ENCODE measurements at places on chromosomes 5 and 9. TPM values are rescaled to one million over a fixed set of nuclear protein-coding genes. Genes with fewer than 3 reads are reported as not detected.
A peak's percentile ranks its signal among the peaks of the same experiment; 100 is the strongest.

The AGXT2 gene
- total RNA-seq: not detected

DNA sequence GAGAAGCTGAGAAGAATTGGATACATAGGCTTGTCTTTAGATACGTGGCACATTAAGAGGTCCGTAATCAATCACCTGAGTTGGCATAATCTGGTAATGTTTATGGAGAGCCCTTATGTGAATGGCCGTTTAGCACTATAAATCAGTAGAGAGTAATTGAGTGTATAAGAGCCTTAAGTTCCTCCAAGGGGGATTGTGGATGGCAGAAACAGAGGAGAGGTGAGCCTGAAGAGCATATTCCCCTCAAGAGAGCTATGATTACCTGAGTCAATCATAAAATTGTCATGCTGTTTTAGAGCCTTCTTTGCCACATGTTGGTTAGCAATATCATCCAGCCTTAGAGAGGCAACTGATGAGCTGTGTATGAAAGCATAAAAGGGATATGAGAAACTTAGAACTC is 58.8 kb downstream of the FOCAD start:
- peaks cover 5% of the 10 kb centered on the region for H3K36me3 ChIP-seq
- peaks cover 5% of the 10 kb centered on the region for H3K4me1 ChIP-seq
- H3K4me3 ChIP-seq: no peak overlapping the region
- H3K27ac ChIP-seq: no peak overlapping the region
- H3K27me3 ChIP-seq: no peaks in the 10 kb centered on the region
- no peak for DNase-seq

DNA sequence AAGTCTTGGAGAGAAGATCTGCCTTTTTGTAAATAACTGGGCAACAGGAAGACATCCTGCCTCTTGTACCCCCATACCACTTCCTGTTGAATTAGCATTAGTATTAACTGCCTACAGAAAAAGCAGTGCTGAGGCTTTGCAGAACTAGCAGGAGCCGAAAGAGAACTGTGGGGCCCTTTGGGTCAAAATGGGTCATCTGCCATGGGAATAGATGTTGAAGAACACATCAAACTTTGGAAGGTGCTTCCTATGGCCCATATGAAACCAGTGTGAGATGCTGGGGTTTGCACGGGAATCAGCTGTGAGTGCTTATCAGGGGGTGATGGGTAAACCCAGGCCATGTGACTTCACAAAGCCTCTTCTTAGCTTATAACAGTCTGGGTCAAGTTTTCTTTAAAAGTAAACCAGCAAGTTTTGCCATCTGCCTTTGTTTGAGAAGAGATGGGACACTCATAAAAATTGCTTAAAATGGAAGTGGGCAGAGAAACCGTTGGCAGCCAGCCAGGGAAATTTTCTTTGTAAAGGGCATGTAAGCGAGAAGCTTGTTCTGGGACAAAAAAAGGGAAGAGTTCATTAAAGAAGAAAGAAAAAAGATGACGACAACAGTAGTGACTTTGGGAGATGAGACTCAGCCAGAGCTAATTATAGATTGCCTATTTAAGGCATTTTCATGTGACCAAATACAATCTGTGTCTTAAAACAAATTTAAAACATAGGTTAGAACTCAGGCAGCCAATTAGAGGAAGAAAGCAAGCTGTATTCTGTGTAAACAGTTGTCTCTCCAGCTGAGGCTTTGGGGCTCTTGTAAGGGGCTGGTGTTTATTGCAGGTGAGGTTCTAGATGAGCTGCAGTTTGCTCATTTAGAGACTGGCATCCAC is 4.4 kb downstream of the SLC25A25 start:
- no peaks in the 10 kb centered on the region for H3K36me3 ChIP-seq
- no peak overlapping the region for H3K27ac ChIP-seq
- no peaks in the 10 kb centered on the region for H3K27me3 ChIP-seq
- peak overlapping the region; percentile 56 for H3K4me3 ChIP-seq

The PCDHGB4 gene
- total RNA-seq: 5.3 TPM

The WHRN gene
- 8.9 TPM for total RNA-seq

- no peak for DNase-seq
- no peak overlapping the region for H3K4me3 ChIP-seq
These were observed 18.4 kb downstream of the ENG start for GRCh38 chr9:127835991-127836516.
